Stimulated activated CD4-positive, alpha-beta T cell treated with anti-CD3 and anti-CD28 coated beads, Interleukin-1b, Interleukin-23, amount 100 ng/mL, for 4 hours (primary cell): ENCODE measurements at places on chromosomes 11 and 22.

DNA sequence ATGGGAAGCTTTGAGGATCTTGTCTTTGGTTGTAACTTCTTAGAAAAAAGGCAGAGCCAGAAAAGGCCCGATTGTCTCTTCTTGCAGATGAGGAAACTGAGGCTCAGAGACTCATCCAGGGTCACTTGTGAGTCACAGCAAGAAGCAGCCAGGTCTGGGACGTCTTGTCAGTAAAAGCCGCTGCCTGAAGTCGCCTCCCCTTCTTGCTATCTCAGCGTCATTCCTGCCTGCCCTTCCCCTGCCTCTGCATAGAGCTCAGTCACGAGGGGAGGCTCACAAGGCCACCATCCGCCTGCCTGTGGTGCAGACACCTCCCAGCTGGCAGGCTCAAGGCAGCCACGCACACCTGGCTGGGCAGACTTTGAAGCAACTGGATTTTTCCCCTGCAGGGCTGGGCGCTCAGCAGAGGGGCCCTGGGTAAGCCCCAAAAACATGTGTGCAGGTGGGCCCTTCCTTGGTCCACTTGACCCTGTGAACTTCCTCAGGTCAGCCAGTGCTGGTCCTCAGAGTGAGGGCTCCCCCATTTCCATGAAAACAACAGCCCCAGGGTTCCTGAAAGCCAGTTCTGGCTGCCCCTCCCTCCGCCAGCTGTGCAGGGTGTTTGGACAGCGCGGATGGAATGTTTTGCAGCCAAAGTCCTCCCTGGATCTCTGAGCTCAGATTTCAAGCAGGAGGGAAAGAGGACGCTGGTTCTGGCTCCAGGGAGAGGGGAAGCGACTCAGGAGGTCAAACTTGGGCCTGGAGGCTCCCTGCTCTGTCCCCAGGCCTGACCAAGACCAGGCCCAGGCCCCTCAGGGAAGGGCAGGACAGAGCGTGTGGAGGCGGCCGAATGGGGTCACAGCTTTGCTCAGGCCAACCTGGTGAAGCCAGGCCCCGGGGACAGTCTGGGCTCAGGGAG, 6.0 kb upstream of the RAB3IL1 start:
- DNase-seq = no peak

- DNase-seq = no peak
Measured at GRCh38 chr11:65900899-65901180, 652 bp upstream of the FOSL1 start.

GRCh38 chr11:132650969-132651720, 881.2 kb downstream of the OPCML start:
- DNase-seq = no peak

DNA sequence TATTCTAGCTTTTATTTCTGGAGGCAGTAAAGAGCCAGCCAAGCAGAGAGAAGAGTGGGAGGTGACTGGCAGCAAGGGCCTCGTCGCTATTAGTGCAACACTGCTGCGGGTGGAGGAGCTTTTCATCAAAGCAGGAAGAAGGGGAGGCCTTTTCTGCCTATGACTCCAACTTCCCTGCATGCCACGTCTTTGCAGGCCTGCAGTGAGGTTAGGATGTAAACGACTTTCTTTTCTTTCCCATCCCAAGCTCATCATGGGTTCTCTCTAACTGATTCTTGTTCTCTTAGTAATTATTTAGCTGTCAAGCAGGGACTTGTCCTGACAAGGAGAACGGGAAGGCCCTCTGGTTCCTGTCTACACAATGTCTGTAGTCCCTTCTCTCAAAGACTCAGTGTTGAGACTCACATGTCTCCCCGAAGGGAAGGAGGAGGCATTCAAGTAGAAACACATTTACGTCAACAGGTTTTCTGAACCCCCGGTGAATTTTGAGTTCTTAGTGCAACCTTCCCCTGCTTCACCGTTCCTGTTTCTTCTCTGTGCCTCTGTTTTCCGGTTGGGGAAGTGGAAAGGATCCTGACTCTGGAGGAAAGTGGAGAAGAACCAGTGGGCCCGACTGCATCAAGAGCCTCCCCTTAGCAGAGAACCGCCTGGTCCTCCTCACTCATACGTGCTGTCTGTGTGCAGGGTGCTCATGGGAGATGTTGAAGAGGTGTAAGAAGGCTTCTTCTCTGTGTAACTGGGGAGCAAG, 56.9 kb downstream of the PACS1 start:
- peak; percentile 46 for DNase-seq

DNA sequence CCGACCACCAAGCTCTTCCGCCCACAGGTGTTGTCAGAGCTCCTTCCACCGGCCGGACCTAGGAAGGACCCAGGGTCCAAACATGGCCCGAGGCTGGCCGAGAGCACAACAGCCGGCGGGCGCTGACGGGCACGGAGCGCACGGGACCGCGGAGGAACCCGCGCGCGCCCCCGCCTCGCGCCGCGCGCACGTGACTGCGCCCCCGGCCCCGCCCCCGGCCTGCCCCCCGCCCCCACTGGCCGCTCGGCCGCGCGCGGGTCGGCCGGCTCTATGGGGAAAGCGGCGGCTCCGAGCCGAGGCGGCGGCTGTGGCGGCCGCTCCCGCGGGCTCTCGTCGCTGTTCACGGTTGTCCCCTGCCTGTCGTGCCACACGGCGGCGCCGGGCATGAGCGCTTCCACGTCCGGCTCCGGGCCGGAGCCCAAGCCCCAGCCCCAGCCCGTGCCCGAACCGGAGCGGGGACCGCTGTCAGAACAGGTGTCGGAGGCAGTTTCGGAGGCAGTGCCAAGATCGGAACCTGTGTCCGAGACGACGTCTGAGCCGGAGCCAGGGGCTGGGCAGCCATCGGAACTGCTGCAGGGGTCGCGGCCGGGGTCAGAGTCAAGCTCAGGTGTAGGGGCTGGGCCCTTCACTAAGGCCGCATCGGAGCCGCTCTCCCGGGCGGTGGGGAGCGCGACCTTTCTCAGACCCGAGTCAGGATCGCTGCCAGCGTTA, at the start of gene OSBP2:
TSS of gene OSBP2 (plus strand) at position 235 of the 711 bp plus-strand sequence. CDS start at position 271, 36 bp downstream.
- peak; percentile 31 for DNase-seq

GRCh38 chr22:42500161-42500835, 19.3 kb downstream of the RRP7A start:
- DNase-seq = peak; percentile 73

GRCh38 chr22:43974028-43974545, 18.8 kb downstream of the SAMM50 start:
- DNase-seq = no peak
